ENCODE measurements at places on chromosomes 6 and 20. TPM values are rescaled to one million over a fixed set of nuclear protein-coding genes. Genes with fewer than 3 reads are reported as not detected.

GRCh38 chr20:14337400-14338171 lies at the start of gene FLRT3:
TSS of gene FLRT3 (minus strand) at chr20:14337612. CDS start at chr20:14327506, 10,106 bp downstream.
- DNase-seq, result peak; percentile 91

TAAR6 gene
- total RNA-seq, result not detected

DNA sequence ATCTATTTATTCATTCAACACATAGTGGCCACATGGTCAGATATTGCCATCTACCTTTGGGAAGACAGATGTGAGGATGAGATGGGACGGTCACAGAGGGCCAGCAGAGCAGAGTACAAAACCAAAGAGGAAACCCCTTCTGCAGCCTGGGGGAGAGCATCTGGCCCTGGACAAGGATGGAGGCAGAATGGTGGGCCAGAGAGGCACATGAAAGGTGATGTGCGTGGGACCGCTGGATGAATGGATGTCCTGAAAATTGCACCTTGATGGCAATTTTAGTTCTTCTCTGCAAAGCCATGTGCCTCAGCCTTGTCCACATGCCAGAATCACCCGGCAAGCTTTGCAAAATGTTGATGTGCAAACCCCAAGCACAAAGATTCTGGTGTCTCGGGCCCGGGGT lies 77.4 kb upstream of the CD93 start:
- DNase-seq, result no peak

DNA sequence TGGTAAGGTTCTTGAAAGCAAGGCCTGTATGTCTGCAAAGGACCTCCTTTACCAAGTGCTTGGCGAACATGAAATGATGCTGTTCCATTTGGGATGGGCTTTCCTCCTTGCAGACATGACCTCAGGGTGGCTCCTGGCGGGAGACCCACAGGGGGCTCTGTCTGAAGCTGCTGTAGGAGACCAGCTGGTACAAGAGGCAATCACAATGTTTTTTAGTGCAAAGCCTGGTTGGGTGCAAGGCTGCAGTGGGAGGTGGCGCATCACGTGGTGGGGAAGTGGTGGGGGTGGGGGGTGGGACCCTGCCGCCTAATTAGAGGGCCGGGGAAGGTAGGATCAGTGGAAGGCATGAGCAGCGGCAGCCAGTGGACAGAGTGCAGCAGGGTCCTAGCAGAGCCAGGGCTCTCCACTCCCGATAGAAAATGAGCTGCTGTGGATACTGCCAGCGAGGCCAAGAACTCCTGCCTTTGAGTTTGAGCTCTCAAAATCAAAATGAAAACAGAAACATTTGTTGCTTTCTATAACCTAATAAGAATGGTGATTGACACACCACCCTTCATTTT lies 9.1 kb upstream of the ARMC2 start:
- DNase-seq, result no peak

DEFB124 gene
- total RNA-seq, result not detected

PRSS35 gene
- not detected for total RNA-seq

- DNase-seq, result no peak
Measured at GRCh38 chr6:156345700-156346099, 431.5 kb upstream of the ARID1B start.

ERVFRD-1 gene
- not detected for total RNA-seq

DNA sequence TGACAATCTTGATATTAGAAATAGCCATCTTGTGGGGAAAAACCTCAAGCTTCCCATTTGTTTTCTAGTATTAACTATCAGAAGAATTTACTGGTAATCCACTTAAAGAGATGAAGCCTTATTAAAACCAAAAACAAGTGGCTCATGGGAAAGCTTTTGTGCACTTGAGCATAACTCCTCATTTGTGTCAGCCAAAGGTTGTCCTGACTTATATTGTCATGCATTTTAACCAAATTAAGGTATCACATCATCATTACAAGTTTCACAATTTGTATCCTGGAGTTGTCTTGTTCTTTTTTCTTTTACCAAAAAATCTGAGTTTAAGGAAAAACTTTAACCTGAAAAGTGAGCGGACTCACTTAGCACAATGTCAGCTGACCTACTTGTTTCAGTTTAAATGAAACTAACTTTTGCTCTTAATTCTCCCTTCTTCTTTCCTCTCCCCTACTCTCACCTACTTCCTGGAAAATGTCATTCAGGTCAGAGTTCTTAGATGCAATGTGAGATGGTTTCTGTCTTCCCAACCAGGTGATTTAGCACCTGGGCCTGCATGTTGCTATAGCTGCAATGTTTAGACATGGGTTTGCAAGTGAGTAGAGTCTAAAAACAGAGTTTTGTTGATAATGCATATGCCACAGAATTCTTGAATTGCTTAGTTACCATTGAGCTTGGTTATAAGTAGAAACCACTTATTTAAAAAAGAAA lies 82.8 kb downstream of the TNFAIP3 start:
- peak; percentile 13 for DNase-seq

- no peak for DNase-seq
Measured at GRCh38 chr6:3849681-3850450, 693 bp downstream of the FAM50B start.

DNA sequence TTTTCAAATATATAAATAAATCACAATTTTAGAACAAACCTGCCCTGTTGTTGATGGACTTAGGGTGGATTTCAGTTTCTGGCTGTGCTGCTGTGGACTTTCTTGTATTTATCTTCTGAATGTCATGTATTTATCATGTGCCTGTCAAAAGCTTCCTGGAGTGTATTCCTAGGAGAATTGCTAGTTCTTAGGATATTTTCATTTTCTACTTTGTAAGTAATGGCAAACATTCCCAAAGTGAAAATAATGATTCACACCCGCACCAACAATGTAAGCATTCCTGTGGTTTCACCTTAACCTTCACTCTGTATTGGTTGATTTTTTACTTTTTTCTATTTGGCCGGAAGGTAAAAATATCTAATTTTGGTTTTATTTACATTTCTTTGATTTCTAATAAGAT lies 387.8 kb downstream of the SMOC2 start:
- no peak for DNase-seq

SLC4A11 gene
- total RNA-seq, result 1.3 TPM

ULBP3 gene
- 8.4 TPM for total RNA-seq

CAPN11 gene
- total RNA-seq, result not detected

DNA sequence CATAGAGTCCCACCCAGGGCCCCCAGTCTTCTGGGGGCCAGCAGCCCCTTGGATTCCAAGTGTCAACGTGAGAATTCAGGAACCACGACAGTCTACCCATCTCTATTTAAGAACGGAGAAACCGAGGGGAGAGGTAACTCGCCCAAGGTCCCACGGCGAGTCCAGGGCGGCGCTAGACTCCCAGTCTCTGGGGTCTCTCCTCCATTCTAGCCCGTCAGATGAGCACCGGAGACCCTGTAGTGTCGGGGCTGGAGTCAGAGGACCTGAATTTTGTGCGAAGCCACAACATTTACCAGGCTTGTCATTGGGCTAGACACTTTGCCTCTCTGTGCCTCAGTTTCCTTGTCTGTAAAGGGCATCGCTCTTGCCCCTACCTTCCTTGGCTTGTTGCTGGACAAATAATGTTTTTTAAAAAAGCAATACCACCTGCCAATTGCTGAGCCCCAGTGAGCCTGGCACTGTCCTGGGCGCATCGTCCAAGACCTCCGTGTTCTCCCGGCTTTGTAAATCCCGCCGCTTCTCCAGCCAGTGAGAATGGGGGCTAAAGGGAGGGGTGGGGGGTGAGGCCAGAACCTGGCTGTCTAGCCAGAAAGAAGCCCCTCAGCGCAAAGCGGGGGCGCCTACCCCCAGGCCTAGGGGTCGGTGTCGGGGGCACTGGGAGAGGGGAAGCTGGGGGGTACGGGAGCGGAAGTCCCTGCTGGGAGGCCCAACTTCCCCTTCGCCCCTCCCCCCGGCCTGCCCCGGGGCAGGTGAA lies 91.7 kb downstream of the NCR2 start:
- no peak for DNase-seq

Measured in HT-29 (cell line).